Activated T-cell treated with anti-CD3 and anti-CD28 coated beads, Interleukin-2, amount 50 U/mL, for 4 hours (primary cell): ENCODE measurements at places on chromosomes 16 and 17. TPM values are rescaled to one million over a fixed set of nuclear protein-coding genes. Genes with fewer than 3 reads are reported as not detected.

- no peak for DNase-seq
These were observed 13.9 kb downstream of the GRB7 start for GRCh38 chr17:39751637-39752036.

GRCh38 chr17:75987041-75987440, 8.0 kb downstream of the TEN1 start:
- DNase-seq: no peak

- DNase-seq: no peak
These were observed 363 bp downstream of the KARS1 start for GRCh38 chr16:75647112-75647491.

BCO1 gene
- not detected for total RNA-seq
